ENCODE measurements at places on chromosomes 3 and 15.

DNA sequence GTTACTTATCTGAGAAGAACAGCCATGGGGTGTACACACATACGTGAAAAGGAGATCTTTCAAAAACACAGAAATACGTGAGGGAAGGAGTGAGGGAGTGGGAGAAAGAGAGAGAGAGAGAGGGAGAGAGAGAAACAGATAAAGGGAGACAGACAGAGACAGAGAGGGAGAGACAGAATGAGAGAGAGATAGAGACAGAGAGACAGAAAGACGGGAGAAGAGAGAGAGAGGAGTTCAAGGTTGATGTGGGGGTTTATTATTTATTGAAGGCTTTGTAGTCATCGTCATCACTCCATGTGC, 64.0 kb downstream of the CHST2 start:
- DNase-seq: no peak

- DNase-seq: no peak
Observed at GRCh38 chr3:6168256-6168655, 692.7 kb upstream of the GRM7 start.

DNA sequence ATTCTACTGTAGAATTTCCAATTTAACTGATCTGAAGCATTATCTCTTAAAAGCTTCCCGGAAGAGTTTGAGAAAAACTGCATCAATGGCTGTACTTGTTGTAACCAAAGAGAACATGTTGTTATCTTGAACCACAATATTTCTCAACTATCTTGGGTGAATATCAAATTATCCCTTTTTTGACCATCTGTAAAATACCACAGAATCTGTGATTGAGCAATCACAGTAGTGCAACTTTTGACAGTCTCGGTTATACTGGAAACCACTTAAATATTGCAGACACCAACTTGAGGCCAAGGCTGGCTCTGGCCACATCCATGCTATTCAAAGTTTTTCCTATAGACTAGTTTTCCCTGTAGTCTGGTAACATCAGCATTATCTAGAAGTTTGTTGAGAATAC, 842.8 kb upstream of the EPHA6 start:
- DNase-seq: no peak

GRCh38 chr15:35444557-35445204, 101.3 kb downstream of the DPH6 start:
- DNase-seq: no peak

DNA sequence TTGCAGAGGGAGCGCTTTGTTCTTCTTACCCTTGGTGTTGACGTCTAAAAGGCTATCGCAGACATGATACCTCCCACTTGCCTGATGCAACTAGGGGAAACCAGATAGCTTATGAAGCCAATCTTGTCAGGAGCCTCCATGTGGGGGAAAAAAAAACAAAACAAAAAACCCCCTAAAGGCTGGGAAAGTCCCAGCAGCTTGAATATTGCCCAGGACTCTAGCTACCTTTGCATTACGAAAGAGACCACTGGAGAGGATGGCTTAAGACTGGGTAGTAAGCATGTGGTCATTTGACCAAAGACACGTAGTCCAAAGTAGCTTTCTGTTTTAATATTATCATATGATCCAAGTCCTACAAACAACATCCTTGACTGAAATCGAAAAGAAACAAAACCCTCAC, 120.7 kb upstream of the WNT5A start:
- DNase-seq: no peak

DNA sequence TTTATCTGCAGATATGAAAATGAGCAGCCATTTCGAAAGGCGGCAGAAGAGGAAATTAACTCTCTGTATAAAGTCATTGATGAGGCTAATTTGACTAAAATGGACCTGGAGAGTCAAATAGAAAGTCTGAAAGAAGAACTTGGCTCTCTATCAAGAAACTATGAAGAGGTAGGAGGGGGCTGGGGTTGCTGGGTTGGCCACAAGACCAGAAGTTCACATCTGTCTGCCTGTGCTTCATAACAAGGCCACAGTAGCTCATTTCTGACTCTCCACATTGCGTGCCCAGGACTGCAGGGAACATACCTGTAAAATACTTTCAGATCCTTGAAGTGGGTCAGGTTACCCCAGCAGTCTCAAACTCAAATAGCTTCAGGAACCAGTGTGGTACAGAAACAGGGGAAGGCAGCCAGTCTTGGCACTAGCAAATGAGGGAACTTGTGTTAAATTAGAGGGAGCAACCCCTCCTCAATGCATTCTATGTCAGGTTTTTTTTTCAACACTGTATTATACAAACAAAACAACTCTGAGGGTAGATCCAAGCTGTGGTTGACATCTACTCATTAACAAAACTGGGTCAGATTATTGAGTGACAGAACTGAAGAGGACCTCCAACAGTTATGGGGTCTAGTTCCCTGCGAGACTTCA, 48.7 kb downstream of the BFSP2 start:
- DNase-seq: no peak

DNA sequence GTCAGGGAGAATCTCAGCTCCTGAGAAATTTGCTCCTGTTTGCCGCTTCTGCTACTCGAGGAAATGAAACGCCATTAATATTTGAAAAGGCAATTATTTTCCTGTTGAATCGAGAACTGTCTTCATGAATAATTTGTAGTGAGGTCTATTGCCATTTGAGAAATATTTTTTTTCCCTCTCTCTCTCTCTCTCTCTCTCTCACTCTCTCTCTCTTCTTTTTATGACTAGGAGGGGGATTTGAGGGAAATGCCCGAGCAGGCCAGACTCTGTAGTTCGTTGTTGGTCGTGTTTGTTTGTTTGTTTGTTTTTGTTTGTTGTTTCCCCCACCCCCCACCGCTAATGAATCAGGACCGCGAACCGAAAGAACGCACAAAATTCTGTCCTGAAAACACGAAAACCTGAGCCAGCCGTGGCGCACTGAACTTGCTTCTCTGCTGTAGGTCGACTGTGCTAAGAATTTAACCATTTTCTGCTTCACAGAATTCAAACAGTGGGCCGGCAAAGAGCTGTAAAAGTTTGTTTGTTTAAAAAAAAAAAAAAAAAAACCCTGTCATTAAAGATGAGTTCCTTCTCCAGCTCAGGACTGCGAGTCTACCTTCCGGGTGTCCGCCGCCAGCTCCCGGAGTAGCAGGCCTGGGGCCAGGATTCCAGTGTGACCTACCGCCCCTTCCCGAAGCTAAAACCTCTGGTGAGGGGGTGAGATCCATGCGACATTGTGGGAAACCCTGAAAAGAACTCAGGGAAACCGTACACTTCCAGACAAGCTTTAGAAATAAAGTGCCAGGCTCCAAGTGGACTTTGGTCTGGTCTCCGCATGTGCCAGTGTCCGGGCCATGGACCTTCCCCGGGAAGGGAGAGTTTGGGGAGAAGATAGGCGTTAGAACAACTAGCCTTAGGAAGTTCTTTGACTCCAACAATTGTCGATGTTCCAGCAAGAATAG, 12.1 kb downstream of the ZIC4 start:
- DNase-seq: no peak
